A673 (cell line): ENCODE measurements at places on chromosomes 5 and 9. TPM values are rescaled to one million over a fixed set of nuclear protein-coding genes. Genes with fewer than 3 reads are reported as not detected.

The WWC1 gene
- 8.2 and 8.8 TPM in 2 replicates for total RNA-seq

The TUSC1 gene
- total RNA-seq = not detected in 2 replicates

The KCNMB1 gene
- total RNA-seq = not detected in 2 replicates

The CDC25C gene
- total RNA-seq = 22.3 and 25.6 TPM in 2 replicates

The CCNJL gene
- total RNA-seq = 7.6 and 11.9 TPM in 2 replicates

The PHF19 gene
- 75.7 and 77.4 TPM in 2 replicates for total RNA-seq

The CARD6 gene
- 7.1 and 8.9 TPM in 2 replicates for total RNA-seq

The SLC25A2 gene
- 0.88 and 1.0 TPM in 2 replicates for total RNA-seq

The GABRA1 gene
- not detected in 2 replicates for total RNA-seq

The ZMYND19 gene
- 68.0 and 75.3 TPM in 2 replicates for total RNA-seq

The ACOT12 gene
- not detected in 2 replicates for total RNA-seq

The NR5A1 gene
- not detected in 2 replicates for total RNA-seq

The MYO10 gene
- total RNA-seq = 194 and 202 TPM in 2 replicates

The ARL14EPL gene
- not detected in 2 replicates for total RNA-seq

The ANKDD1B gene
- total RNA-seq = not detected in 2 replicates

The LRRC70 gene
- total RNA-seq = 1.8 and 2.0 TPM in 2 replicates

The SARDH gene
- 0.37 and 1.0 TPM in 2 replicates for total RNA-seq

The FCN2 gene
- not detected in 2 replicates for total RNA-seq

The PAEP gene
- total RNA-seq = not detected in 2 replicates

The HSPB3 gene
- total RNA-seq = not detected in 2 replicates

The SHOC1 gene
- not detected in 2 replicates for total RNA-seq

The IL13 gene
- not detected in 2 replicates for total RNA-seq
